ENCODE measurements at places on chromosomes 16 and 17. TPM values are rescaled to one million over a fixed set of nuclear protein-coding genes. Genes with fewer than 3 reads are reported as not detected.

The MSLN gene
- total RNA-seq = 10.3 TPM

The CHST5 gene
- total RNA-seq = 26.3 TPM

- no peak for DNase-seq
- no peaks in the 10 kb centered on the region for H3K4me1 ChIP-seq
- no peak overlapping the region for H3K4me3 ChIP-seq
- H3K36me3 ChIP-seq = no peaks in the 10 kb centered on the region
These were observed 11.7 kb upstream of the SEC14L1 start for GRCh38 chr17:77128896-77129567.

DNA sequence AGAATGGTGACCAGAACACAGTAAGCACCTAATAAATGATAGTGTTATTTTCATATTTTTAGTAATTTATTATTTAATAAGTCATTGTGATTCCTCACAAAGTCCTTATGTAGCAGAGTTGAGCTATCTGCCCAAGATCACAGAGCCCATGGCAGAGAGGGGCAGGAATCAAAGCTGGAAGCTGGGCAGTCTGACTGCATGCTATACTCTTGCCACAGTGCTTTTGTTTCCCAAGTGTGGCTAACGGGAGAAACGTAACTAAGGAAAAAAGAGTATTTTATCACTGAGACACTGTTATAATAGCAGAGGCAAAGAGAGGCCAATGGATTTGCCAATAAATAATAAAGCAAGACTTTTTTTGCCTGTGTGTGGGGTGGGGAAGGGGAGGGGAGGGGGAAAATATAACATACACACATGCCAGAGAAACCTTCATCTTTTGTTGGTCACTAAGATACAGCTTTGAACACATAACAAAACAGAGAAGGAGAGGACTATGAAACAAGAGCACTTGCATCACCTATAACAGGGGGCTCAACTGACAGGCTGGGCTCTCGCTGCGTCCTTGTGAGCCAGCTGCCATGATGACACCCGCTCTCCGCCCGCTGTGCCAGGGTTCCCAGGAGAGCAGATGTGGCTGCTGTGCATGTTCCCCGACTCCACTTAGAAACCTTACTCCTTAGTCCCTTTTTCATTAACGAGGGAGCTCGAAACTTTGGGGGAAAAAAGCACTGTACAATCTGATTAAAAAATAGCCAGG is 10.1 kb downstream of the CSNK2A2 start:
- no peak for DNase-seq
- no peak overlapping the region for H3K4me3 ChIP-seq
- no peaks in the 10 kb centered on the region for H3K4me1 ChIP-seq
- peaks cover 35% of the 10 kb centered on the region for H3K36me3 ChIP-seq
- H3K27me3 ChIP-seq = no peaks in the 10 kb centered on the region

GRCh38 chr16:77171745-77172635 is 19.0 kb upstream of the MON1B start:
- no peaks in the 10 kb centered on the region for H3K36me3 ChIP-seq
- H3K27me3 ChIP-seq = peaks cover 10% of the 10 kb centered on the region
- no peak overlapping the region for H3K4me3 ChIP-seq
- DNase-seq = no peak
- H3K4me1 ChIP-seq = no peaks in the 10 kb centered on the region

DNA sequence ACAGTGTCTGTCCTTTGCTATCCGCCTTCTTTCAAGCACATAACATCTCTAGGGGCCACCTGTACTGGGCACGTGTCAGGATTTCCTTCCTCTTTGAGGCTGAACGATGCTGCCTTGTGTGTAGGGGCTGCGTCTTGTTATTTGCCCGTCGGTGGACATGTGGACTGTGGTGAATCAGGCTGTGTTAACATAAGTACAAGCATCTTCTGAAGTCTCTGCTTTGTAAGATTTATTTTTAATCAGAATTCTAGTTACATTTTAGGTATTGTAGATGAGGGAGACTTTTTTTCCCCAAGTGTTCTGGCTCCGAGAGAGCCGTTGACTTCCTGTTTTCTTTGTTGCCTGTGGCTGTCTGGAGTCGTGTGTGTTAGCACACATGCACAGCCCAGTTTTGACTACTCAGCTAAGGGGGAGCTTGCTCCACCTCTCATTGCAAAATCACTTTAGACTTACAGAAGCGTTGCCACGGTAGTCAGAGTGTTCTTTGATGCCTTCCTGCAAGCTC is 26.1 kb downstream of the SPG7 start:
- H3K27me3 ChIP-seq = no peaks in the 10 kb centered on the region
- H3K36me3 ChIP-seq = peaks cover 26% of the 10 kb centered on the region
- H3K4me3 ChIP-seq = no peak overlapping the region
- peaks cover 13% of the 10 kb centered on the region for H3K4me1 ChIP-seq

DNA sequence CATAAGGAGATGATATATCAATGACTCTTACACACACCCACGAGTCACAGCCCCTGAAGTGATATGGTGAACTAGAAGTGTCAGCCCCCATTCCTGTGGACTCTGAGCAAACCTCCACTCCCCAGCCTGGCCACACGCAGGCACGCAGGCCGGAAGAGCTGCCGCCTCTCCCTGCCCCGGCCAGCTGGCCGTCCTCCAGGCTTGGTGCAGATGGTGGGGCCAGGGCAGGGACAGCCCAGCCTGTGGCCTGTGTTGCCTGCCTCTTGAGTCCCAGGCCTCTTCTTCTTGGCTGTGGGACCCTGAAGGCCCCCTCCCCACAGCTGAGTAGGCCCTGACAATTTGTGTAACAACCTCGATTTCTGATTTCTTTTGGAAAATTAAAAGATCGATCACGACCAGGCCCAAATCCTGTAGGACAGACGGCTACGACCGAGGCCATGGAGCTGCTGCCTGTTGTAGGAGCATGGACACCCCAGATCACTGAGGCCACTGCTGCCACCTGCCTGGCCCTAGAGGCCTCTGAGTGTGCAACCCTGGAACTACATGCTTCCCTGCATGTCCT is 10.0 kb upstream of the MPRIP start:
- no peaks in the 10 kb centered on the region for H3K36me3 ChIP-seq
- no peaks in the 10 kb centered on the region for H3K27me3 ChIP-seq
- no peak overlapping the region for H3K4me3 ChIP-seq
- peak overlapping the region; percentile 18 for H3K27ac ChIP-seq
- H3K4me1 ChIP-seq = peaks cover 19% of the 10 kb centered on the region
- DNase-seq = peak; percentile 64

GRCh38 chr17:47850692-47851573 is at the start of gene SP6:
Gene SP6, minus strand, starts transcription at chr17:47851163. Its CDS starts 2,734 bp downstream, at chr17:47848429.
- peaks cover 92% of the 10 kb centered on the region for H3K27me3 ChIP-seq
- peak within 1 kb of the TSS; percentile 40 for H3K4me3 ChIP-seq
- no peaks in the 10 kb centered on the region for H3K36me3 ChIP-seq
- peaks cover 24% of the 10 kb centered on the region for H3K4me1 ChIP-seq

DNA sequence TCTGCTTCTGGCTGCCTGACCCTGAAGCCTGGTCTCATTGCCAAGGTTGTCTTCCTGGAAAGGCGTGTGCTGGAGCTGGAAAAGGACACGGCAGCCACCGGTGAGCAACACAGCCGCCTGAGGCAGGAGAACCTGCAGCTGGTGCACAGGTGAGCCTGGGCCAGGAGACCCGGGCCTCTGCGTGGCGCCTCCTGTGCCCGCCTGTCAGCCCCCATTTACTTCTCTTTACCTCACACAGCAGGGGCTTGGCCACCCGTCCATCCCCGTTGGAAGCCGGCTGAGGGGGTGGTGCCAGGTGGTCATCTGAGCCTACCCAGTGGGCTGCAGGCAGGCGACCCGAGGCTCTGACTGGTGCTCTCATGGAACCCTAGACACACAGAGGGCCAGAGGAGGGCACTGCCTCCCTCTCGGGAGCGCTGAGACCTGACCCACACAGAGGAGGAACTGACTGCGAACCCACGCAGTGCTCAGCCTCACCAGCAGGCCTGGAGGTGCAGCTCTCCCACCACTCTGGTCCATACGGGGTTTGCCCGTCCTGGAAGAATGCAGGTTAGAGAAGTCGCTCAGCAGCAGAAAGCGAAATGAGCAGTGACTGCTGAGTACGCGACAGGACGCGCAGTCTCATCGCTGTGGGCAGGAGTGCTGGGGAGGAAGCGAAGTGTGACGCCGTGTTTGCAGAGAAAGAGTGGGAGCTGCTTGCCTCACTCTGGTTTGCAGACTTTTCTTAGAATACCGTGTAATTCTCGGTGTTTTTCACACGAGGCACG is 21.9 kb upstream of the CAPN15 start:
- no peaks in the 10 kb centered on the region for H3K27me3 ChIP-seq
- H3K36me3 ChIP-seq = no peaks in the 10 kb centered on the region
- H3K27ac ChIP-seq = no peak overlapping the region
- peaks cover 18% of the 10 kb centered on the region for H3K4me1 ChIP-seq
- no peak for DNase-seq
- no peak overlapping the region for H3K4me3 ChIP-seq

- H3K36me3 ChIP-seq = no peaks in the 10 kb centered on the region
- peaks cover 26% of the 10 kb centered on the region for H3K4me1 ChIP-seq
- DNase-seq = no peak
- no peak overlapping the region for H3K4me3 ChIP-seq
- H3K27me3 ChIP-seq = peaks cover 25% of the 10 kb centered on the region
These were observed 214.1 kb upstream of the FOXF1 start for GRCh38 chr16:86296256-86296655.

DNA sequence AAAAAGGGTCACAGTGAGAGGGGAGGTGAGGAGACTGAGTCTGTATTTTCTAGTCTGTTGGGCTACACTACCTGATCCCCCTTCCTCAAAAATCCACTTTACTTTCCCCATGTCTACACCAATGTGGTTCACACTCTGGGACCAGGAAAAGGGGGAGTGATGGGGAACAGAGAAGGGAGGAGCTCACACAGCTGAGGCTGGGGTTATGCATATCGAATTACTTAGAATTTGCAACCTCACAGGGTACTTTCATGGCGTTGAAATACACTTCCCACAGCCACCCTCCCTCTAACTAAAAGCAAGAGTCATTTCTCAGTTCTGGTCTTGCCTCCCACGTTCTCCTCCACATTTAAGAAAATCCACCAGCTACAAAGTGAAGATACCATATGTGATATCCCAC is 14.1 kb downstream of the MAPT start:
- no peaks in the 10 kb centered on the region for H3K4me1 ChIP-seq
- no peak overlapping the region for H3K27ac ChIP-seq
- no peak overlapping the region for H3K4me3 ChIP-seq
- no peaks in the 10 kb centered on the region for H3K36me3 ChIP-seq
- no peak for DNase-seq
- peaks cover 24% of the 10 kb centered on the region for H3K27me3 ChIP-seq

DNA sequence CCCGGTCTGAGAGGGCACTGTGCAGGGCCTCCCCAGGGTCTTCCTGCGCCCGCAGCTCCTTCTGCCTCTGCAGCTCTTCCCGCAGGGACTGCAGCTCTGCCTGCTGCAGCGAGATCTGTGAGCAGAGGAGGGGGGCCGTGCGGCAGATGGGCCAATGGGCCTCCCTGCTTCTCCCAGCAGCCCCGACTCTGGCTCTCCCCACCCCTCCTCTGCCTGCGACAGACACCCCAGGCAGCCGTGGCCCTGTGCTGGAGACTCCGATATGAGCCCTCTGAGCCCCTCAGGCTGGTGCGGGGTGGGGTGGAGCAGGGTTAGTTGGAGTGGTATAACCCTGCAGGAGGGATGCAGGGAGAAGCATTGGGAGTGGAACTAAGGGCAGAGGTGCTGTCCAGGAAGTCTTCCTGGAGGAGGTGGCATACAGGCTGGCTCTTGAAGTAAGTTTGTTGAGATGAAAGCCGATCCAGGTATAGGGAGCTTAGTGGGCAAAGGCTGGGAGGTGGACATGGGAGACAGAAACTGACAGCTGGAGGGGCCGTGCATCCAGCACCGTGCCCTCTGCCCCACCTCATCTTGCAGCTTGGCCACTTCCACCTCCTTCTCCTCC is 5.0 kb downstream of the THOC6 start:
- H3K27me3 ChIP-seq = peaks cover 43% of the 10 kb centered on the region
- no peak overlapping the region for H3K4me3 ChIP-seq
- H3K36me3 ChIP-seq = no peaks in the 10 kb centered on the region
- no peak for DNase-seq
- H3K4me1 ChIP-seq = peaks cover 11% of the 10 kb centered on the region

DNA sequence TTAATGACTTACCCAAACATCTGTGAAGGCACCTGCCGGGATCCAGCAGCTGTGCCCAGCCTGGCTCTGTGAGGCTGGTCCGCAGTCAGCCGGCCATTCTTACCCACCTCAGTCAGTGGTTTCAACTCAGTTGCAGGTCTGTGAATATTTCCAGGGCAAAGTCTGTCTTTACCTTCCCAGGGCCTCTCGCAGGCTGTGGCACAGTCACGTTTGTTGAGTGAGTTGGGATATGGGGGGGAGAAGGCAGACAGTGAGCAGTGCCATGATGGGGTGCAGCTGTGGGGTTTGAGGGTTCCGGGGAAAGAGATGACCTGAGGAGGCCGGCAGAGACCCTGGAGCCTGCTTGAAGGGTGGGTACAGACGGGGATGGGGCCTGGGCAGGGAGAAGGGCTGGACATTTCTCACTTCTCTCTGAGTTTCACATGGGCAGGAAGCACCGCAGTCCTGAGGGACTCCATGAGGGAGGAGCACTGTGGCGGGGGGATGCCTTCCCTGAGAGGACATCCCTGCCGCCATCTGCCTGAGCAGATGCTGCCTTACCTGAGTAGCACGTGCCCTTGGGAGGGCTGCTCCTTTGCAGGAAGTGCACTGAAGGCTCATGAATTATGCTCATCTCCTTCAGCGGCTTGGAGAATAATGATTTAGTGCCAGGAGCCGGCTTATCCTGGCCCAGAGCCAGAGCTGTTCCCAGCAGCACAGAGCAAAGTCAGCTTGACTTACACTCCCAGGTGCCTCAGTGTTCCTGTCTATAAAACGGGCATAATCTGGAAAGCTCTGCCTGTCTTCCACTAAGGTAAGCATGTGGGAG is 48.1 kb downstream of the KSR1 start:
- no peaks in the 10 kb centered on the region for H3K36me3 ChIP-seq
- DNase-seq = no peak
- no peak overlapping the region for H3K4me3 ChIP-seq
- H3K27me3 ChIP-seq = no peaks in the 10 kb centered on the region
- H3K4me1 ChIP-seq = no peaks in the 10 kb centered on the region

DNA sequence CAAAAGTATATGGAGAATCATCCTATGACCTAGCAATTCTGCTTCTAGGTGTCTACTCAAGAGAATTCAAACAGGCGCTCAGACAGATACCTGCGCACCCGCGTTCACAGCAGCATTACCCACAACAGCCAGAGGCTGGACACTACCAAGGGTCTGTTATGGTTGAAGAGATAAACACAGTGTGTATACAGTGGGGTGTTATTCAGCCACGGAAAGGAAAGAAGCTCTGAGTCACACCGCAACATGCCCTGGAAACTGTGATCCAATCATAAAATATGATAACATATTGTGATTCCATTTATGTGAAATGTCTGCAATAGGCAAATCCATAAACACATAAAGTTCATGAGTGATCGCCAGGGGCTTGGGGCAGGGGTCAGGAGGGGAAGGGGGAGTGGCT is 18.0 kb upstream of the JPH3 start:
- H3K36me3 ChIP-seq = no peaks in the 10 kb centered on the region
- no peak for DNase-seq
- peaks cover 18% of the 10 kb centered on the region for H3K4me1 ChIP-seq
- H3K27ac ChIP-seq = no peak overlapping the region
- no peak overlapping the region for H3K4me3 ChIP-seq

DNA sequence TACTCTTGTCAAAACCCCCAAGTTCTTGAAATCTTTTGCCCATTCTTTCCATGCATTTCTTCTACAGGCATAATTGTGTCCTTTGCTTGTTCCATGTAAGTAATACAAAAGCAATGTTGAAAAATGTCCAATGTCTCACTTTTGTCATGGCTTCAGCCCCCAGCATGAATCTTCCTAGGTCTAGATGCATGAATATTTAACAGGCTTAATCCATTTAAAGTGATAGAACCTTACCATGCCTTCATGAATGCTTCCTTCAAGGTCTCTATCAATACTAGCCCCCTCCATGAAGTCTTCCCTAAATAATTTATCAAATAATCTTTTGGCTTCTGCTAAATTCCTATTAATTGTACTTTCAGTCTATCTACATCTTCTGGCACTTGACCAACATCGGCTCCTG is 46.1 kb upstream of the ANKFY1 start:
- H3K4me3 ChIP-seq = no peak overlapping the region
- H3K4me1 ChIP-seq = peaks cover 27% of the 10 kb centered on the region
- DNase-seq = no peak
- no peaks in the 10 kb centered on the region for H3K27me3 ChIP-seq
